ENCODE measurements at places on chromosomes 13 and 19.

DNA sequence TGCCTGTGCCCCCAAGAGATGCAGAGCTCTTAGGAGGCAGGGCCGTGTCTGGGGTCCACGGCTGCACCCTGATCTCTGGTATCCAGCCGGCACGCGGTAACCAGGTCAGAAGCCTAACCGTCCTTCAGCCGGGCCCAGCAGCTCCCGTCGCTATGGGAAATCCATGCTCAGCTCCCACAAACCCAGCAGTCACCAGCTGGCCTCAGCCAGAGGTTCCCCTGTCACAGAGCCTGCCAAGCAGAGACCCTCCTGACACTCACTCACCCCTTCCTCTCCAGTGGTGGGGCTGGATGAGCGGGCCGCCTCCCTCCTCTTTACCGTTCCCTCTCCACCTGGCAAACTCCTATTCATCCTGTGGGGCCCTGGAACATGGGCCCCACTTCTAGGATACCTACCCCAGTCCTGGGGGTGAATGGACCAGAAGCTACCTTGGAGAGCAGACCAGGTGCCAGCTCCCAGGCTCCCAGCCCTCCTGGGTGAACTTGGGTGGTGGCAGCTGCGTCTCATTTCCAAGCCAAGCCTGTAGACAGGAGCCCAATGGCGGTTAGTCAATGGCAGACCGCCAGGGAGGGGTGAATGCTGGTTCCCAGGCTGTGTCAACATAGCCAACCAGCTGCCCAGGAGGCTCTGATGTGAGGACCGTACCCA, 21.4 kb upstream of the TCF3 start:
- DNase-seq: no peak

DNA sequence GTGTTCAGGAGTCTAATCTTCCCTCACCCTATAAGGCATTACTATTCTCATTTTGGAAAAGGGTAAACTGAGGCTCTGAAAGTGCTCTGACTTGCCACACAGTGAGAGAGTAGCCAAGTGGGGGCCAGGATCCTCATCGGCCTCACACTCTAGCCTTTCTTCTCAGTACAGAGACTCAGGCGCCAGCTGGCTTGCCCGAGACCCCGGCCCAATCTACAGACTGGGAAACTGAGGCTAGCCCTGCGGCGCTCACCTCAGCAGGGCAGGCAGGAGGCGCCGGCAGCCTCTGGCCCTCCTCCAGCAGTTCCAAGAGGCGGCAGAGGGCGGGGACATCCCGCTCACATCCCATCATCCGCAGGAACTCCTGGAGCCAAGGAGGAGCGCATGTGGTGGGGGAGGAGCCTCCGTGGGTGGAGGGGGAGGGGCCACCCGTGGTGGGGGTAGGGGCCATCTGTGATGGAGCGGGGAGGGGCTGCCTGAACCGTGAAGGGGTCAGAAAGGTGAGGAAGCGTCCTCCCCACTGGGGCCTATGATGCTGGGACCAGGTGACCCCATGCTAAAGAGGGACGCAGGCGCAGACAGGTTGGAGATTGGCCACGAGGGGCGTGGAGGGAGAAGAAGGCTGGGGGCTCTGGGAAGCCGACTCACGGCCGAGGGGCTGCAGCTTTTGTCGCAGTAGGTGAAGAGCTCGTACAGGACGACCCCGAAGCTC, 8.7 kb upstream of the INSL3 start:
- no peak for DNase-seq

GRCh38 chr13:66367356-66367755, 862.8 kb downstream of the PCDH9 start:
- DNase-seq: no peak

DNA sequence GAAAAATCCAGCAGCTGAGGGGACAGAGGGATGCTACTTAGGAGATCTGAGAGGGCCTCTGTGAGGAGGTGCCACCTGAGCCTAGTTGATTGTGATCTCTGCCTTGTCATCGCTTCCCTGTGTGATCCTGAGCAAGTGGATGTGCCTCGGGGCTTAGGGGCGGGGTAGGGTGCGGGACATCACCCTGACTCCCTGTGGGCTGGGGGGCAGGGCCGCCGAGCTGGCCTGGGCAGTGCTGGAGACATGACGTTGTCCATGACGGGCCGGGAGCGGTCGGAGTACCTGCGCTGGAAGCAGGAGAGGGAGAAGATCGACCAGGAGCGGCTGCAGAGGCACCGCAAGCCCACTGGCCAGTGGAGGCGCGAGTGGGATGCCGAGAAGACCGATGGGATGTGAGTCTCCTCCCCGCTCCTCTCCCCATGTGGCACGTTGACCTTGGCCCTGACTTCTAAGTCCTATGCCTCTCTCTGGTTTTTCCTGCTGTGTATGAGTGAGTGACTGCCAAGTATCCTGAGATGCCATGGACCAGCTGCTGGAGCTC, 8.2 kb upstream of the INAFM1 start:
- no peak for DNase-seq

- DNase-seq: no peak
Measured at GRCh38 chr13:100826441-100826840, 151.8 kb upstream of the TMTC4 start.

DNA sequence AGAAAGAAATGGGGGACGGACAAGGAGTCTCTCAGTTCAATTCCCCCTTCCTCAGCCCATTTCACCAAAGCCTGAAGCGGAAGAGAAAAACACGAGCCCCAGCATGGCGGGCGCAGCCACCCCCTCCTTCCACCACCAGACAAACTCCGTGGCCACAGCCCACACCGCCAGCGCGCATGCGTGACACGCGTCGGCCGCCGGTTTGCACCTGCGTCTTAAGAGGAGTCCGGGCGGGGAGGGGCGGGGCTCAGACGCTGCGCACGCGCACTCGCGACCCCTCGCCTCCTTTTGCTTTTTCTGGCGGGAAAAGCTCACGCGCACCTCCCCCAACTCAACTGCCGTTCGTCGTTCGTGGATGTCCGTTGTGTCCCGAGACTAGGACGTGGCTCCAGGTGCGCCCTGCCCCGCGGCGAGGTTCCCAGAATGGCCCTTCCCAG, at the start of gene KASH5:
KASH5 (plus strand) TSS at position 314 of the 437 bp plus-strand sequence. CDS start 2,635 bp downstream, outside the sequence.
- peak; percentile 94 for DNase-seq

DNA sequence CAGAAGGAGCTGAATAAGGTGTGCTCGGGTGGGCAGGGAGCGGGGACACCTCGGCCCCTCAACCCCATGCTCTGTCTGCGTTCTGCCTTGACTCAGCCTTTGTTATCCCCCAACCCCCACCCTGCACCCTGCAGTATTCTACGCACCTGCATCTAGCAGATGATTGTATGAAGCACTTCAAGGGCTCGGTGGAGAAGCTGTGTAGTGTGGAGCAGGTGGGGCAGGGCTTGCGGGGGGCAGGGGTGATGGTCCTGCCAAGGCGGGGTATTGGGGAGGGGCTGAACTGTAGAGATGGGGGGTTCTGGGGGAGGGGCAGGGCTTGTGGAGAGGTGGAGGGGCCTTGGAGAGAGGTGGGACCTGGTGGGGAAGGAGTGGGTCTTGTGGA, 6.1 kb downstream of the STXBP2 start:
- DNase-seq: no peak

DNA sequence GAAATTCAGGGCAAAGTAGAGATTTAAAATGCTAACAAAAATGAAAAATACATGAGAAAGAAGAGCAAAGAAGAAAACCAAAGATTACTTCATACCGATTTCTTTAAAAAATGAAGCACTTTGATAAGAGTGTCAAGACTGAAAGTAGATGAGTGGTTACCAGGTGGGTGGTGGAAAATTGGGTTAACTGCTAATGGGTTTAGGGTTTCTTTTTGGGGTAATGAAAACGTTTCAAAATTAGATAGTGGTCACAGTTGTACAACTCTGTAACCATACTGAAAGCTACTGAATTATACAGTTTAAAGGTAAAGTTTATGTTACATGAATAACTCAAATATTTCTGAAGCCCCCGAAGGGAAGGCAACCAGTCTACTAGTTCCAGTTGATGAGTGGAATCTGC, 179.4 kb downstream of the NDFIP2 start:
- DNase-seq: no peak

- no peak for DNase-seq
Measured at GRCh38 chr13:22964245-22964966, 216.4 kb upstream of the SGCG start.

- DNase-seq: no peak
Measured at GRCh38 chr13:41520016-41520659, 62.8 kb downstream of the RGCC start.

- DNase-seq: no peak
Measured at GRCh38 chr19:18869781-18870530, 26.0 kb downstream of the CERS1 start.

DNA sequence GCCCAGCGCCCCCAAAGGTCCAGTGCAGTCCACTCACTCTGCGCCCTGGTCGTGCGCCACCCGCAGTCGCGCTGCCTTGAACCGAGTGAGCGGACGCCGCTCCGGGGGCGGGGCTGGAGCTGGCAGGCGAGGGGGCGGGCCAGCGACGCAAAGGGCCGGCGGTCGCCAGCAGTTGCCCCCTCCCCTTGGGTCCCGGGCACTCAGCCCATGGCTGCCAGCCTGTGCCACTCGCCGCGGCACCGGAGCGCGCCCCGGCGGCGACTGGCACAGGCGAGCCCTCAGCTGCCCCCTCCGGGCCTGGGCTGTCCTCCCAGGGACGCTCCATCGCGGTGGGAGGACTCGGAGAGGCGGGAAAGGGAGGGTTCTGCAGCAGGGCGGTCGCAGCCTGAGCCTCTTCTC, at the start of gene S1PR5:
S1PR5 (minus strand) TSS at position 87 of the 399 bp plus-strand sequence. CDS start 2,436 bp downstream, outside the sequence.
- no peak for DNase-seq

DNA sequence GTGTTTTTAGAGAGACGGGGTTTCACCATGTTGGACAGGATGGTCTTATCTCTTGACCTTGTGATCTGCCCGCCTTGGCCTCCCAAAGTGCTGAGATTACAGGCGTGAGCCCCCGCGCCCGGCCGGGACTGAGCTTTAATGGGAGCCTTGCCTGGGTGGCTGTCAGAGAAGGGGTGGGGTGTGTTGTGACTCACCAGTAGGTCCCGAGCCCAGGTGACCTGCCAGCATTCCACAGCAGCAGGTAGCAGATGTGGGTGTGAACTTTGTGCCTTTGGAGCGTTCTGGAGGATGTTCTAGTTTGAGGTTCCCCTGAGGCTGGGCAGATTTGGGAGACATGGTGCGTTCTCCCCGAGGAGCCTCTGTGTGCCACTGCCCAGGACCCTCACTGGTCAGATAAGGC, 7.1 kb upstream of the EPN1 start:
- DNase-seq: no peak

GRCh38 chr19:4380254-4380727, 20.1 kb downstream of the SH3GL1 start:
- peak; percentile 65 for DNase-seq

GRCh38 chr13:23966691-23967615, 69.7 kb upstream of the C1QTNF9B start:
- no peak for DNase-seq

GRCh38 chr13:28586439-28587173, 72.3 kb upstream of the POMP start:
- DNase-seq: no peak

DNA sequence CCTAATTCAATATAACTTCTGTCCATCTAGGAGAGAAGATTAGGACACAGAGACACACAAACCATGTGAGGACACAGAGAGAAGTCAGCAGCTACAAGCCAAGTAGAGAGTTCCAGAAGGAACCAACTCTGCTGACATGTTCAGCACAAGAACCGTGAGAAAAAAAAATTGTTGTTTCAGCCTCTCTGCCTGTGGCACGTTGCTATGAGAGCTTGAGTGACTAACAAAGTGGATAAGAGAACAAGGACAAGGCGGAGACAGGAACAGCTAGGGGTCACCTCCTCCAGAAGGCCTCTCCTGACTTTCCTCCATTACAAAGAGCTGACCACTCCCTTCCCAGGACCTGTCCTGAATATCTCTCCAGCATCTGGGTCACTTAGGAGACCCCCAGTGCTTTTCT, 5.6 kb upstream of the SIGLEC12 start:
- DNase-seq: no peak

GRCh38 chr13:67914535-67914934, 684.4 kb upstream of the PCDH9 start:
- DNase-seq: no peak

DNA sequence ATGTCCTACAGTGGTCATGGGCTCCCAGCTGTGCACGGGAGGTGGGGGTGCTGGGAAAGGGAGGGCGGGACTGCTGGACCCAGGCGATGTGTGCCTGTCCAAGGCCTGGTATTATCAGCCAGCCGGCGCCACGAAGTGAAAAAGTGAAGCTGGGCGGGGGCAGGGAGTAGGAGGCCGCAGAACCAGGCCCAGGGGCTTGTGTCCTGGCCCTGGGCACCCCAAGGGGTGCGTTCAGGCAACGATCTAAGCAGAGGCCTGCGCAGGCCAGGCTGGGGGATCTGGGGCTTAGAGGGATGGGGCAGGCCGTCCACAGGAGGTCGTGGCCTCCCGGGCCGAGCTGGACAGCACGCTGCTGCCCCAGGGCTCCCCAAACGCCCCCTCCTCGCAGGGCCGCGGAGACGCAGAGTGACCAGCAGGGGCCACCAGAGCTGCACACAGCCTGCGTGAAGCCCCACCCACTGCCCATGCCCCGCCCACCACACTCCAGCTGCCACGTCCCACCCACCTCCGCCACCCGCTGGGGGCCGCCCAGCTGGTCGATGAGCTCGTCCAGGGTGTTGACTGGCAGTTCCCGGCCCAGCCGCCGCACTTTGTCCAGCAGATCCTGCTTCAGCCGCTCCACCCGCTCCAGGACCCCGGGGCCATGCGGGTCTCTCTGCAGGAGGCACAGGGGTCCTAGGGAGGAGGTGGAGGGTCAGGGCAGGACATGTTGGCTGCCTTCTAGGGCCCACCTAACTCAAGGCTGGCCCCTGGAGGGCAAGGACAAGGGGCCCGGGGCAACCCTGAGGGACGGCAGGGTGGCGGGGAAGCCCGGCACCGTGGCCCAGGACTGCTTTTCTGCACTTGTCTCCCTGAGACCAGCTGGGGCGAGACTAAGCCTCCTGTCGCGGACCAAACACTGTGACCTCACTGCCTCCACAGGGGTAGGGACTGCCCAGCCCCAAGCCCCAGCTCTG, 9.5 kb downstream of the GPX4 start:
- peak; percentile 91 for DNase-seq

- no peak for DNase-seq
Measured at GRCh38 chr19:8421484-8422461, 8.7 kb downstream of the MARCHF2 start.

DNA sequence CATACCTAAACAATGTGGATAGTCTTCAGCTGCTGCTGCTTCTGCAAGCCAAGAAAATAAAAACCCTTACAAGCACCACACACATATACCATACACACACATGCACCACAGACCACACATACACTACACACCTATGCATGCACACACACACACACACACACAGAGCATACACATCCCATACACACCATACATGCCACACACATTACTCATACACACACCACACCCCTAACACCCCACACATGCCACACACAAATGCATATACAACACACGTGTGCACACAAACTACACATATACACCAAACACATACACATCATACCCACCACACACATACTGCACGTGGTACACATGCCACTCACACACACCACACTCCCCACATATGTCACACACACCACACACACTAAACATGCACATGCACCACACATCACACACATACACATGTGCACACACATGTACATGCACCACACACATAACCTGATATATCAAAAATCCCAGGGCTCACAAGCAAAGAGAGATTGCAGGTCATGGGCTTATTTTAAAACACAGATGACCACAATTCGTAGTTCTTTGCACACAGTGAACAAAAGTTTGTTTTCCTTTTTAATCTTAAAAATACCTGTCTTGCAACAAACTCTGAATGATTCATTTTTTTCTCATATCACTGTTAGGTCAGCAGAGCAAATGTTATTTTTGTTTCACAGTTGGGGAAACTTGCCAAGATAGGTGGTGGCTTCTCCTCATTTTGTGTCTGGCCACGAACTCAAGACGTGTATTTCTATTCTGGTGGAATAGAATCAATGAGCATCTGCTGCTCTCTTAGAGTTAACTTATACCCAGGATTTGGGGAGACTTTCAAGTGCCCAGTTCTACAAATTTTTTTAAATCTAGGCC, 456.6 kb downstream of the FGF9 start:
- DNase-seq: no peak

Data from activated CD4-positive, alpha-beta T cell treated with anti-CD3 and anti-CD28 coated beads for 48 hours (primary cell).